ENCODE measurements at places on chromosomes 2 and 18.
A peak's percentile ranks its signal among the peaks of the same experiment; 100 is the strongest.

- DNase-seq: no peak
Observed at GRCh38 chr2:217304582-217304981, 444.7 kb upstream of the TNP1 start.

GRCh38 chr2:217877866-217878265 is 124.9 kb downstream of the TNS1 start:
- no peak for DNase-seq

DNA sequence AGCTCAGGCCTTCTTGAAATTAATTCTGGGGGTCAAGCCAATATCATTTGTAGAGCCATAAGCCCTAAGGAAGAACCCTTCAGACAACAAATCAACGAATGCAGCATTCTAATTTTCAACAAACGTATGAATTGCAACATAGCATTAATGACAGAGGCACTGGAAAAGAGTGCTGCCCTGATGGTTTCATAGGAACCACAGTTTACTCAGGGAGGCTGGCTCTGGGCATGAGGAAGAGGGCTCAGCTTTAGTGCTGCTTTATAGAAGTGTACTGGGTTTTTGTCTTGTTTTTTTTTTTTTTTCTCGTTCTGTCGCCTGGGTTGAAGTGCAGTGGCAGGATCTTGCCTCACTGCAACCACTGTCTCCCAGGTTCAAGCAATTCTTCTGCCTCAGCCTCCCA is 36.1 kb upstream of the CAB39 start:
- DNase-seq: no peak

- no peak for DNase-seq
Observed at GRCh38 chr18:4130734-4131719, 324.1 kb downstream of the DLGAP1 start.

DNA sequence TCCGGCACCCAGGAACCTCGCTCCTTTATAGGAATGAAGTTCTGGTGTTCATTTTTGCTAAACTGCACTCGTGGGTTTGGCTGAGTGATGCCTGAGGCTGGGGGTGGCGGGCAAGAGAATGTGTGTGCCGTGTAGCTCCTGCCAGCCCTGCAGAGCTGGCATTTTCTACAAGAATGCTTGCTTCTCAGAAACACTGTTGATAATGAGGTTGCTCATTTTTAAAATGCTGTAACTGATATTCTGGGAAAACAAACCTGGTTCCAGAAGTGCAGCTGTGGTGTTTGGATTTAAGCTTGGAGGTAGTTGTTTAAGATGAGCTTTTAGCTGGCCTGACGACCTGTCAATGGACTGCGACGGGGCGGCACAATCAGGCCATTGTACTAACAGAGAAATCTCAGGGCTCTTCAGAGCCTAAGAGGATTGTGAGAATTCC is 511.9 kb upstream of the TNP1 start:
- DNase-seq: no peak

GRCh38 chr18:55266981-55267380 is 307.7 kb upstream of the CCDC68 start:
- no peak for DNase-seq

DNA sequence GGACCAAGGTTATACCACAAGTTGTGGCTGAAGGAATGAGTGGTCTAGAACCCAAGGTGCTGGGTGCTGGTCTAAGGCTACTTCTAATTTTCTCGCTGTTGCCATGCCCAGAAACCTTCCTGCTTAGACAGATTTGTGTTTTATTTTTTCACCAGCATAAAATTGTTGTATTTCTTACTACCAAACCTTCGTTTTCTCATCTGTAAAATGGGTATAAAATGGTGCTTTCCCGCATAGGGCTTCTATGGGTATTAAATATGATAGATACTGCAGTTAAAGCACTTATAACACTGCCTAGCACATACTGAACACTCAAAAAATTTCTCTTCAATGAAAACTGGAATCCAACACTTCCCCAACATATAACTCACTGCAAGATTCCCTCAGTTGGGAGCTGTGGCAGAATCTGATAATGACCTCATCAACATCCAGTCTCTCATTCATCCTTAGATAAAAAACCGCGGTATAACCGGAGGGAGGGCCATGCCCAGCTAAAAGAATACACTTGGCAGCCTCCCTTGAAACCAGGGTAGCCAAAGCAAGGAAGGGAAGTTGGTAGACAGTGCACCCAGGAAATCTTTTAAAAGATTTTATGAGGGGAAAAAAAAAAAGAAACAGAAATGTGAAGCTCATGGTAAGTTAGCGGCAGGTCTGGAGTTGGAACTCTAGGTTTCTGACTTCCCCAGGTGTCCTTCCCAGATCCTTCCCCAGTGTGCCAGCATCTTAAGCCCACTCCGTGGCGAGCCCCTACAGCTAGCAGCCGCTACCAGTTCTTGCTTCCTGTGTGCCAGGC is 1.2 kb downstream of the NEMP2 start:
- DNase-seq: no peak

DNA sequence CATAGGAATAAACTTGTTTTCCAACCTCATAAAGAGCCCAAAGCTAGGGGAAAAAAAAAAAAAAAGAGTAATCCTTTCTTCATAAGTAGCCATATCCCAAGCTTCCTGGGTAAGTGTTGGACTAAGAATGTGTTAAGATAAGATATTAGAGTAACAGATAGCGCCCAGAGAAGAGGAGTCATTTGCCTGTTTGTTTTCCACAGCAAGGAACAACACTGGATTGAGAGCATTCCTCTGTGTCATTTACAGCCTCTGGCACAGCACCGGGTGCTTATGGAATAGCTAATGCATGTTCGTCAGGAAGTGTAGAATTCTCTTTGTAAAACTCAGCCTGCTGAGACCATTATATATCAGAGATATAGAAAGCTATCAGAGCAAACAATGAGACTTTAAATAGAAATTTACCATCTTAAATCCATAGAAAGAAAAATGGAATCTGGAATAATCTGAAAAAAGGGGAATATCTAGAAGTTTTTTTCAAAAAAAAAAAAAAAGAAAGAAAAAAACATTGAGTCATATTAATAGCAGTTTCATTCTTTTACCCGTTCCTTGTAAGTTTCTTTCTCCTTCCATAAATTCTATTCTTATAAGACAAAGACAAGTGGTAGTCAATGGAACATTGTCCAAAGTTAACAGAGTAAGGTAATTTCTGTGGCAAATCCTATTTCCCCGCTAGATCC is 37.6 kb downstream of the LRP2 start:
- no peak for DNase-seq

- DNase-seq: no peak
Observed at GRCh38 chr2:240781471-240782220, 38.4 kb downstream of the KIF1A start.

DNA sequence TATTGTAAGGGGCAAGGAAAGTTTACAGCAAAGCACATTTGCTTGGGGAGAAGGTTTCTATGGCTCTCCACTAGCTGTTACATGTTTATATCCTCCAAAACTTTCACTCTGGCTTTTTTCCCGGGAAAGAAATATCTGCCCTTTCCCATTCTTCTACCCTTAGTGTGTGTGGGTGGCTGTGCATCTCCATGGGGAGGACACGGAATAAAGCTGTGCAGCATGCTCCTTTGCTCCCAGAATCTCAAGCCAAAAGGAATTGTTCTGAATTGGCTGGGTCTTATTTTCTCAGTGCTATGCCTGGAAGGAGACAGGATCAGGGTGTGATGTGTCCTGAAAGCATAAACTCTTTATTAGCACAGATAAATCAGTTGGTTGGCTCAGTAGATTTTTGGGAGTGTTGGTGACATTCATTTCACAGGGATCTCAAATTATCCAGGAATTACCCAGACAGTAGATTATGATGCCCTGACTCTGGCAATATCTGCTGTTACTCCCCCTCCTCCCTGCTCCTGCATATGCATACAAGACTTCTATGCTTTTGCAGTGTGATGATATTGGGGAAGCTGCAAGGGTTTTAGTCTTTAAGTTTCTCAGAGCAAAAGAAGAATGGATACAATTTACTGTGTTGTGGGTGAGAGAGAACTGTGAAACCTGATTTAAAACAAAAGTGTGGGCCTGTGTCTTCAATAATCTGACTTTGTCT is 63.1 kb downstream of the PARD3B start:
- DNase-seq: no peak

GRCh38 chr2:24675338-24675737 is 117.9 kb downstream of the PTRHD1 start:
- DNase-seq: no peak

GRCh38 chr2:109644571-109645275 is 30.6 kb downstream of the SOWAHC start:
- DNase-seq: no peak

DNA sequence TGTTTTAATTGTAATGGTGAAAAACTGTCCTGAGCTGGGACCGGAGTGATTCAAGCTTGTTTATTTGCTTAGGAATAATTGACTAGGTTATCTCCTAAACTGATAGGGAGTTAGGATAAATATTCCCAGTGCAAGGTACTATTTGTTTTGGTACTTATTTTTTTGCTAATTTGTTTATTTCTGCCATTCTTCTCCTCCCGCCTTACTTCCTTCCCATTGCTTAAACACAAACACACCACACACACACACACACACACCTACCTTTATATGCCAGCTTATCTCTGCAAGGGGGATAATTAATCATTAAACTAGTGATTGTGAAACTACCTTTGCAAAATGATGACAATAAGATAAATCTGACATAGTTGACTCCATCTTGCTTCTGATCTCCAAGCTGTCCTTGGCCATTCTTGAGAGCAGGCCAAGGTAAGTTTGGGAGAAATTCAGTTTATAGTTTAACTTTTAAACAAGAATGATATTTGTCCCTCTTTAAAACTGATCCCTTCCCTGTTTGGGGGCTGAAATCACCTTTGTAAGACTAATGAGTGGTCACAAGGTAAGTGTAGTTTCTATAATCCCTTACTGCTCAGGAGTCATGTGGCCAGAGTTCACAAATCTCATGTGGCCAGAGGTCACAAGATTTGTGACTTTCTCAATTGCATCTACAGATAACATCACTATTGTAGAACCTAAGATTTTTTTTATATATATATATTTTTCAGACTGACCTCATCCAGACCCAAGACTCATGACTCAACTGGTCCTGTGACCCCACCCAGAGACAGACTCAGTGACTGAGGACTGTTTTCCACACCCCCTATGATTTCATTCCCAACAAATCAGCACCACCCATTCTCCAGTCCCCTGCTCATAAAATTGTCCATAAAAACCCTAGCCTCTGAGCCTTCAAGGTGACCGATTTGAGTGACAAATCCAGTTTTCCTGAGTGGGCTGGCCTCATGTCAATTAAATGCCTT is 83.1 kb upstream of the LRRTM4 start:
- DNase-seq: no peak

DNA sequence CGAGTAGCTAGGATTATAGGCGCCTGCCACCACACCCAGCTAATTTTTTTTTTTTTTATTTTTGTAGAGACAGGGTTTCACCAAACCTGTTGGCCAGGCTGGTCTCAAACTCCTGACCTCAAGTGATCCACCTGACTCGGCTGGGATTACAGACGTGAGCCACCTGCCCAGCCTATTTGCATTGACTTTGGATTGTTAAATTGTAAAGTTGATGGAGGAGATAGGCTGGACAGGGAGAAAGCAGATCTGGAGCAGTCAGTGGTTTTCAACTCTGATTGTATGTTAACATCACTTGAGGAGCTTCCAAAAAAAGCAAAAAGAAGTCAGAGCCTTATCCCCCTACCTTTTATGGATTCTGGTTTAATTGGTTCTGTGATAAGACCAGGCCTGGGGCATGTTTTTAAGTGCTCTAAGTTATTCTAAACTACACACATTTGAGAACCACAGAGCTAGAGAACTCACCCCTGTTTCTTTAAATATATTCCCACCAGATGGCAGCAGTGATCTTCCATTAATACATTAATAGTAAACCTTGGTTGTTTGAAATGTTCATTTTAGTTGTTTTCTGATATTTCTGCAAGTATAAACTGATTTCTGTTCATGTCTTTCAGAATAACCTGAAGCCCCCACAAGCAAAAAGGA is 7.5 kb downstream of the C2orf49 start:
- DNase-seq: peak; percentile 70

DNA sequence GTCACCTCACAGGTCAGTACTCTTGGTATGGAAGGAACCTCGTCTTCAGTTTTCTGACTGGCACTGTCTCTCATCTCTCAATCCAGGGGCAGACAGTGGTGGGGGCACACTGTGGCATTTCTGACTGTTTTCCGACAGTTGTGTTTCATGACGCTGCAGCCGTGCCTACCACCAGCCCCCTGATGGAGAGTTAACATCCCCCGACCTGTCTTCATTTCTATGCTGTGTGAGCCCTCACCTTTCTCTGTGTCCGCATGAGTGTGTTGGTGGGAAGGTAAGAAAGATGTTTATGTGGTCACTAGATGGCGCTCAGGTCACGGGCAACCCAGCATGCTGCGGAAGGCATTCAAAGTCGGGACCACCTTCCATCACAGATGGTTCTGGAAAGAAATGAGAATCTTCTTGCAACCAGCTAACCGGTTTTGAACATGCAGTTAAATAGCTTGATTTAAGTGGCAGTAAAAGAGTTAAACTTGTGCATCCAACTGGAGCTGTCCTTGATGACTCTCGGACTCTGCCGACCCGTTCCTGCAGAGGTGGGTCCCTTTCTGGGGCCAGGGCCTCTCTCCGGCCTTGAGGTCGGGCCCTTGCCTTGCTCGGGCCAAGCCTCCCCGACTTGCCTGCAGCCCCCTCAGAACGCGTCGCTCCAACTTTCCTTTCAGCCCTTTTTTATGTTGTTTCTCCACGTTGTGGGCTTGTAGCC is 92.4 kb downstream of the DYSF start:
- DNase-seq: peak; percentile 61

GRCh38 chr2:11082880-11083279 is 72.4 kb upstream of the SLC66A3 start:
- DNase-seq: no peak

- no peak for DNase-seq
Observed at GRCh38 chr2:215697496-215697895, 261.6 kb upstream of the FN1 start.

GRCh38 chr18:48566589-48566988 is 27.8 kb downstream of the CTIF start:
- DNase-seq: peak; percentile 79

DNA sequence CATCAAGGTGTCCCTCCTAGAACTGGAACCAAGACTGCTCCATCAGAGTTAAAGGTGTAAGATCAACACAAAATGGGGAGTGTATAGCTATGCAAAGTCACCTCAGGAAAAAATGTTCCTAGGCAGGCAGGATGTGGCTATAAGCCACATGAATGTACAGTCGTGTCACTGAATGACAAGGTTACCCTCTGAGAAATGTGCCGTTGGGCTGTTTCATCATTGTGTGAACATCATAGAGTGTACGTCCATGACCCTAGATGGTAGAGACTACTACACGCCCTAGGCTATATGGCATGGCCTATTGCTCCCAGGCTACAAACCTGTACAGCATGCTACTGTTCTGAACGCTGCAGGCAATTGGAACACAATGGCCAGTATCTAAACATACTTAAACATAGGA is 24.5 kb downstream of the TYMS start:
- no peak for DNase-seq

GRCh38 chr2:151037434-151037833 is 224.2 kb downstream of the RBM43 start:
- DNase-seq: no peak

DNA sequence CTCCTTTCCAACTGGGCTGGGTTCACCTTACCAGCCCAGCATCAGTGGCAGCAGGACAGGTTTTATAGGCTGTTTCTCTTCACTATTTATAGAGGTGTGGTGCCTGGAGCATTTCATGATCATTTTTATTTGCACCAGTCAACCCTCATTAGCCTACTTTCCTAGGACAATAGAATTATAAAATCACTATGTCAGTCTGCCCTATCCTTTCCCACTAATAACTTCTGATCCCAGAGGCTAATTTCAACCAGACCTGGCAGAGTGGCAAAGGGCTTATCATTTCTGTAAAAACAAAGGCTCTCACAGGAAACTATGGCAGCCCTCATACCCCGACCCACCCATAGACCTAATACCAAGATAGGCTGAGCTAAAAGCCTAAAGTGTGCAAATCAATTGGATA is 243.5 kb upstream of the TMEFF2 start:
- no peak for DNase-seq

- DNase-seq: no peak
Observed at GRCh38 chr2:150165988-150166312, 321.5 kb downstream of the RND3 start.
